ENCODE measurements at places on chromosomes 1 and 21.

GRCh38 chr1:222167111-222167510, 380.8 kb downstream of the HHIPL2 start:
- DNase-seq, result no peak

DNA sequence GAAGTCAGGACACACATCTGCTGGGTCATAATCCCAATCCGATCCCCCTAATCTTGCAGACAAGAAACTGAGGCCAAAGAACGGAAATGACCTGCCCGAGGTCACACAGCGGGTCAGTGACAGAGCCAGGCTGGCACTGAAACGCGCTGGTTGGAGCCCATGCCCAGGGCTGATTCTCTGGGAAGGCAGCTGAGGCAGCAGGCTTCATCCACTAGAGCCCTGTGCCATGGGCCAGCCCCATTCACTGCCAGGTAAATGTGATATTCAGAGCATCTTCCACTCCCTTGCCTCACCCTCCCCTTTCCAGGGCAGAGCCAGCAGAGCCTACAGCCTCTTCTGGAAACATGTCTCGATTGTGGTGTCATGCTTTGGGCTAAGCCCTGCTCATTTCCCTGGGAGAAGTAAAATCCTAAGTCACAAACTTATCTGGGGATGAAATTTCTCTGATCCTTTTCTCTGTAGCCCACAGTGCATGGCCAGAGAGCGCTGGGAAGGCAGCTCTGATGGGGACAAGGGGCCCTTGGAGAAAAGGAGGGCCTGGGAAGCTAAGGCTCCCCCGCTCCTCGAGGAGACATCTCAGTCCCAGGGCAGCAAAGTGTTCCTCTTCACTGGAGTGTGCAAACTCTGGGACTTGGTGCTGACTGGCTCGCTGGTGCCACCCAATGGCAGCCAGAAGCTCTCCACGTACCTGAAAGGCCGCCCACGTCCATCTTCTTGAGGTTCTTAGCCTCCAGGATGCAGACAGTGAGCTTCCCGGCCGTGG, 110.4 kb downstream of the SYT2 start:
- no peak for DNase-seq

- DNase-seq, result no peak
Measured at GRCh38 chr21:33238565-33239255, 9.0 kb downstream of the IFNAR2 start.

DNA sequence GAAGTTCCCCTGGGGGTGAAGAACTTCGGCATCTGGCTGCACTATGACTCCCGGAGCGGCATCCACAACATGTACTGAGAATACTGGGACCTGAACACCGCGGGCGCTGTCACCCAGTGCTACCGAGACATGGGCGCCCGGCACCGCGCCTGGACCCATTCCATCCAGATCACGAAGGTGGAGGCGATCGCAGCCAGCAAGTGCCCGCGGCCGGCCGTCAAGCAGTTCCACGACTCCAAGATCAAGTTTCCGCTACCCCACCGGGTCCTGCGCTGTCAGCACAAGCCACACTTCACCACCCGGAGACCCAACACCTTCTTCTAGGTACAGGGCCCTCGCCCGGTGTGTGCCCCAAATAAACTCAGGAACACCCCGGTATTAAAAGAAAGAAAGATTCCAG, 22.0 kb upstream of the SLC9A1 start:
- no peak for DNase-seq

DNA sequence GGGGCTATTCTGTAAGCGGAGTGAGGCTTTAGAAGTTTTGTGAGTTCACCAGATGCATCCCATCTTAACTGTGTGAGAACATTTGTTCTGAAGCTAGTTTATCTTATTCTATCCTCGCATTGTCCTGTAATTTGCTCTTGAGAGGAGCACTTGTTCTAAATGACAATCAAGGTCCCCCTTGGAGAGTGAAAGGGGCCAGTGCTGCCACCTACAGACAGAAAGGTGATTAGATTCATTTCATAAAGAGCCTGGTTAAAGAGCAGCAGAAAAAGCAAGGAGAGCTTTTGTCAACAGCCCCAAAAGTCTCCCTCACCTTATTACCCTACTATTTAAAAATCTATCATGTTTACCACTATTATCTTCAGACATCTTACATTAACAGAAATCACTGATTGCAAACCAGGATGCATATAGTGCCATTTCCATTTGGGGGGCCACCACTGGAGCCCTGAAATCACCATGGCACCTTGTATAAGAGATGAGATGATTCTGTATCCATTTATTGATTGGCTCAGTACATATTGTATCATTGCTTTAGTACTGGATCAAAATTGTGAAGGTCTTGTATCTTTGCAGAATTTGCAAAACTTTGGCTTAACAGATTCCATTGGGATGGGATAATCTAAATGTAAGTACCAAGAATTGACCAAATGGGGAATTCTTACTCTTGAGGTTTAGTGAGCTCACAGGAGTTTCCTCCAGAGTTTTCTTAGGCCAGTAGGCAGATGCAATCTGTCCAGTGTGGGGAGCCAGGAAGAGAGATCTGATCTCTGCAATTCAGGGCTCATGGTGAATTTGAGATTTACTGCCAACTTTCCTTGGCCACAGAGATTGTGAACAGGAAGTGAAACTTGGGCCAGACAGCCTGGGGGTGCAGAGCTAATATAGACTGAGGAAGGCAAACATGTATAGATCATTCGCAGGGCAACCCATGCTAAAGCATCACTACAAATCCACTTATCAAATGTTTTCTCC, 64.3 kb upstream of the TRABD2B start:
- no peak for DNase-seq

- DNase-seq, result no peak
Measured at GRCh38 chr1:16326833-16327404, 25.4 kb downstream of the FBXO42 start.

DNA sequence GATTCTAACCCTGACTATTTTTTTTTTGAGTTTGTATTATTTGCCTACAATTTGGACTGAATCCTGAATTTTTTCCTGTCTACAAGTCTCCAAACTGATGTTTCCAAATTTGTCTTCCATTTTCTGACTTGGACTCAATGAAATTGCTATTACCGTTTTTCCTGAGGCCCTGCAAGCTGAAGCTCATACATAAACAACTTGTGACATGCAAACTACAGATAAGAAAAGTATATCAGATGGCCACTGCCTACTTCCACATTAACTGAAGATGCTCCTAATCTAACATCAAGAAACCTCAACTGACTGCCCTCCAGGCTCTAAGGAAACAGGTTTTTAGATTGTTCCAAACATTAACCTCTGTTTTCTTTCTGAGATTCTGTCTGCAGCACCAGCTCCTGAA, 51.1 kb upstream of the KLHDC7A start:
- DNase-seq, result no peak

GRCh38 chr1:10773851-10774614, 22.4 kb downstream of the CASZ1 start:
- no peak for DNase-seq

DNA sequence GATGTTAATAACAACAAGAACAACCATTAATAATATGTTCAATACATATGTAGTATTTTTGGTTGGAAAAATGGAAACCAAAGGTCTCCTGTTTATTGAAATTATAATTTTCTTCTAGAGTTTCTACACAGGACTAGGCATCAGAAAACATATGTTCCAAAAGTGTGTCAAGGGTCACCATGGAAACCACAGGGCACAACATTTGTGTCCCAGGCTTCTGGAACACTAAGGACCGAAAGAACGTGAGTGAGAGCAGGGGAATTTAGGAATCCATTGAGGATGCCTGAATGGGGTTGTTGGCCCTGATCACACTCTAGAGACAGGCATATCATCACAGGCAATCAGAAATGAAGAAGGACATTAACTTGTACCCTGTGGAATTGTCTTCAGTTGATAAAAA, 7.5 kb upstream of the CDC14A start:
- DNase-seq, result no peak

DNA sequence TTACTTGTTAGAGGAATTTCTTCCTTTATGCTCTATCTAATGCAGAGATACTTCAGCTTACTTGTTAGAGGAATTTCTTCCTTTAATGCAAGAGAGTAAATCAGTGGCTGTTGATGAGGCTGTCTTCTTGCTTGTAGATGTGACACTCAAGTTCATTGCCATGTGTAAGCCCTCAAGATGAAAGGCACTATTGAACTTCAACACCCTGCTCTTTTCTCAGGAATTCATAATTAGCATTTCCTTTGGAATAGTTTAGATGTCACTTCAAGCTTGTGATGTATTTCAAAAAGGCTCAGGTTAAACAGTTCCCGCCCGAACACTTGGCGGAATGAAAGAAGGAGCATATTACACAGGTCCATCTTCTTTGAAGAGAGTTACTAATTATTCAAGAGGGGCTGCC, 251.9 kb downstream of the RGS7 start:
- DNase-seq, result no peak

DNA sequence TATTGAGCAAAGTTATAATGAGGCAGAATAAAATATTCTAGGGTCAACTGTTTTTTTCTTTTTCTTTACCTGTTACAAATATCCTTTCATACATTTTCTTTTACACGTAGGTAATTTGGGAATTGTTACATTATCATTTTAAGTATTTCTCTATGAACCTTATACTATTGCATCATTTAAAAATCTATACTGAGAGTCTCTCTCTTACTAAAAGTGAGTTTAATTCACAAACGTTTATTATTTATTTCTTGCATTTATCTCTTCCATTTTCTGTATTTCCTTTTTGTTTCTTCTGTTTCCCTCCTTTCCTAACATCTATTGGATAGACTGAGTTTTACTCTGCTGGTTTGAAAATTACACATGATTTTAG, 25.4 kb upstream of the CLCA4 start:
- no peak for DNase-seq

DNA sequence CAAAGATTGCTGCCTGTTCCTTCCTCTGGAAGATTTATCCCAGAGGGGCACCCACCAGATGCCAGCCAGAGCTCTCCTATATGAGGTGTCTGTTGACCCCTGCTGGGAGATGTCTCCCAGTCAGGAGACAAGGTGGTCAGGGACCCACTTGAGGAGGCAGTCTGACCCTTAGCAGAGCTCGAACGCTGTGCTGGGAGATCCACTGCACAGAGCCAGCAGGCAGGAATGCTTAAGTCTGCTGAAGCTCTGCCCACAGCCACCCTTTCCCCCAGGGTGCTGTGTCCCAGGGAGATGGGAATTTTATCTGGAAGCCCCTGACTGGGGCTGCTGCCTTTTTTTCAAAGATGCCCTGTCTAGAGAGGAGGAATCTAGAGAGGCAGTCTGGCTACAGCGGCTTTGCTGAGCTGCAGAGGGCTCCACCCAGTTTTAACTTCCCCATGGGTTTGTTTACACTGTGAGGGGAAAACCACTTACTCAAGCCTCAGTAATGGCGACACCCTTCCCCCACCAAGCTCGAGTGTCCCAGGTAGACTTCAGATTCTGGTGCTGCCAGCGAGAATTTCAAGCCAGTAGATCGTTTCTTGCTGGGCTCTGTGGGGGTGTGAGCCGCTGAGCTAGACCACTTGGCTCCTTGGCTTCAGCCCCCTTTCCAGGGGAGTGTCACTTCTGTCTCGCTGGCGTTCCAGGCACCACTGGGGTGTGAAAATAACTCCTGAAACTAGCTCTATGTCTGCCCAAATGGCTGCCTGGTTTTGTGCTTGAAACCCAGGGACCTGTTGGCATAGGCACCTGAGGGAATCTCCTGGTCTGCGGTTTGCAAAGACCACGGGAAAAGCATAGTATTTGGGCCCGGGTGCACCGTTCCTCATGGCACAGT, 51.1 kb upstream of the PDC start:
- no peak for DNase-seq

- no peak for DNase-seq
Measured at GRCh38 chr1:234584926-234585325, 25.1 kb downstream of the IRF2BP2 start.

DNA sequence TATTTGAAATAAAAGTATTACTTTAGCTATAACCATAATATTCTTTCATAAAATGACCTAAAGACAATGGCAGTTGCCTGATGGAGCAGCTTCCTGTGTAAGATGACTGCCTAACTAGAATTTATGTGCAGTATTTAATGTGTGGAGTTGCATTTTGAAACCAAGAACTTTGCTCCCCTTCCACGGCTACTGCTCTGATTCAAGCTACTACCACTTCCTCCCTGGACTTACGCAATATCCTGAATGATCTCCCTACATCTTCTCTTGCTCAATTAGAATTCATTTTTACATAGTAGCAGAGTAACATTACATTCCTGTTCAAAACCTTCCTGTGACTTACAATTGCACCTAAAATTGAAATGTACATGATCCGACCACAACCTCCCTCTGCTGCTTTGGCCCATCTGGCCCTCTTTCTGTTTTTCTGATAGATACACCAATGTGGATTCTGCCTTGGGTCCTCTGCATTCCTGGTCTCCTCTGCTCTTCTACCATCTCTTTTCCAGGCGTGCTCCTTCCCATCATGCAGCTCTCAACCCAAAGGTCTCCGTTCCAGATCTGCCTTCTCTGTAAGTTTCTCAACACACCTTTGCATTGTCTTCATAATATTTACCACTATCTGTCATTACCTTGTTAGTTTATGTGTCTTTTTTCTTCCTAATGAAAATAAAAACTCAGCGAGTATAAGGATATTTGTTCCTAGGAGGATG, 47.4 kb upstream of the USP25 start:
- no peak for DNase-seq

- DNase-seq, result no peak
Measured at GRCh38 chr1:26412180-26412840, 1.7 kb downstream of the LIN28A start.

DNA sequence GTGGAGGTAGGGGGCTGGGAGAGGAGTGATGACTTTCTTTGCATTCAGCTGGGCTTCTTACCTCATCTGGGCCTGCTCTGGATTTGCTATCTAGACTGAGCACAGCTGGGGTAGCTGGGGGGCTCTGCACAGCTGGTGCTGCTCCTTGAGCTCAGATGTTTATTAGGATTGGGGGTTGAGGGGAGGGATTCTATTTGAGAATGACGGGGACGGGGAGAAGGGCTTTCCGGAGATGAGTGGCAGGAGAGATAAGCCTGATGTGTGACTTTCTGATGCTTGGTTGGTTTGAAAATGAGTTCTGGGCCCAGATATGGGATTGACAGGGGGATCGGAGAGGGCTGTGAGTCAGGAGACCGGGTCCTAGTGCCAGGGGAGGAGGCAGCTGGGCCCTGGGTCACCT, 146.1 kb upstream of the CSF3R start:
- no peak for DNase-seq

- DNase-seq, result no peak
Measured at GRCh38 chr21:33688353-33688752, 46.1 kb downstream of the ITSN1 start.

GRCh38 chr1:184078564-184079249, 27.2 kb downstream of the TSEN15 start:
- DNase-seq, result no peak

Measured in activated naive CD8-positive, alpha-beta T cell treated with anti-CD3 and anti-CD28 coated beads, Interleukin-2, amount 50 U/mL, for 16 hours (primary cell).